NCI-H748 treated with DMSO at 0.1 percent for 48 hours (cell line): ENCODE measurements at places on chromosomes 11 and 22.

GRCh38 chr22:20728523-20729190 is 45.3 kb upstream of the SERPIND1 start:
- DNase-seq: no peak

GRCh38 chr11:1560649-1561251 is 11.3 kb downstream of the DUSP8 start:
- DNase-seq: no peak

- DNase-seq: no peak
These were observed 117.1 kb downstream of the MRTFA start for GRCh38 chr22:40519284-40519947.

DNA sequence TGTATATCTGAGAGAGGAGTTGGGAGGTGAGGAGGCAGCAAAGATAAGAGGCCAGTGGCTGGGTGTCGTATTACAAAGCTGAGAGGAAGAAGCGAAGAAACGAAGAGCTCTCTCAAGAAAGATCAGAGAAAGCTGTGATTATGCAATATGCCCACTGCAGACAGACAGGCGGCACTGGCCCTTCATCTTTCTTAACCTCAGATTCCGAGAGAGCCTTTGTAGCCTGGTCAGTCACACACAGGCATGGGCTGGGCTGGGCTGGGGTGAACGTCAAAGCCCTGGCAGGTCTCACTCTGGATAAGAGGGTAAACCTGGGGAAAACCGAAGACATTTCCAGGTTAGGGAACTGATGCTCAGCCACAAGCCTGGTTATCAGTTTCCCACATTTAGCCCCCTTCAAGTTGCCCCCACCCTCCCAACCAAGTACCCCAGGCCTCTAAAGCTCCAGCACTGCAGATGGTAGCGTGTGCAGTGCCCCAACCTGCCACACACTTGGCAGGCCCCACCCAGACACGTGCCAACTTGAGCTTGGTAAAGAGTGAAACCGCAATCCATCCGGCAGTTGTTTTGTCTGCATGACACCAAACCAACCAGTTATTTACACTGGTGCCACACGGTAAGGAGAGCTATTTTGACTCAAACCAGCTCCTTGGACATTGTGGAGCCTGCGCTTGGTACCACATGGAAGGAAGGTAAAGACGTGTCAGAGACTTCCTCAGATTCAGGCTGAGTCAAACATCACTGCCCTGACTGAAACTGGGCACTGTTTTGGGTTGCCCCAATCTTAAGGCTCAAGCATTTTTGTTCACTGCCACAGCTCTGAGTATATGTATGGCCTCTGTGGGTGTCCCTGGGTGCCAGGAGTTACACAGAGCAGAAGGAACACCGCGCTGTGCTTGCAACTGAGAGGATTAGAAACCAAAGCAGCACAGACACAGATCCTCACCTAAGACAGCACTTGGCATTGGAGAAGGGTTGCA is 135.9 kb downstream of the FDX1 start:
- no peak for DNase-seq

DNA sequence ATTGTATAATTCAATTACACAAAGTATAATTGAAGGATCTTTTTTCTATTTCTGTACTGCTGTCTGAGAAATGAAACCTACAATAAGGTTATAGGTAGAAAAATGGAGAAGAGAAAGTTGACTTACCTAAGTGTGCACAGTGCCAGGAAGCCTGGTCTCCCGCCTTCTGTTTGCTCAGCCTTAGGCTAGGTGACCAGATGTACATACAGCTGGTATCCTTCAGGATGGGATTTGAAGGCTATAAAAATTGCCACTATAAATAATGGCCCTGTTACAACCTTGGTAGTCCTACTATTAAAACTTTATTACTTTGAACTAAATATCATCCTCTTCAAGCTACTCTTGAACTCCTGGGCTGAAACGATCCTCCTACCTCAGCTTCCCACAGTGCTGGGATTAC is 19.7 kb downstream of the OR51E2 start:
- peak; percentile 55 for DNase-seq
